ENCODE measurements at places on chromosomes 16 and 17. TPM values are rescaled to one million over a fixed set of nuclear protein-coding genes. Genes with fewer than 3 reads are reported as not detected.

VAT1L gene
- total RNA-seq, result 30.9 TPM

MGAT5B gene
- 0.18 TPM for total RNA-seq

EIF3C gene
- 217 TPM for total RNA-seq

STH gene
- not detected for total RNA-seq

TTYH2 gene
- total RNA-seq, result 2.9 TPM

PLXDC1 gene
- total RNA-seq, result 0.28 TPM

All from smooth muscle cell of bladder (primary cell).